Renal pelvis (tissue), 12 donors: ENCODE measurements at places on chromosomes 11 and 22. TPM values are rescaled to one million over a fixed set of nuclear protein-coding genes. Genes with fewer than 3 reads are reported as not detected.

Gene PAX6
- polyA plus RNA-seq: 0.04 TPM

Gene HTR3B
- polyA plus RNA-seq: 0.06 TPM

Gene TIMP3
- polyA plus RNA-seq: 130 TPM

Gene LMO2
- 27.3 TPM for polyA plus RNA-seq

Gene C11orf91
- not detected for polyA plus RNA-seq

Gene OR10V1
- polyA plus RNA-seq: not detected

Gene GLB1L2
- 24.5 TPM for polyA plus RNA-seq

Gene EP300
- polyA plus RNA-seq: 72.0 TPM

Gene OR51B2
- polyA plus RNA-seq: not detected

Gene SYT7
- polyA plus RNA-seq: 5.0 TPM

Gene BACE1
- polyA plus RNA-seq: 55.9 TPM

Gene ASPHD2
- polyA plus RNA-seq: 3.7 TPM

Gene SYTL2
- polyA plus RNA-seq: 68.5 TPM

Gene ZDHHC24
- polyA plus RNA-seq: 10.3 TPM
